EL (cell line): ENCODE measurements at places on chromosomes 6 and 20.
A peak's percentile ranks its signal among the peaks of the same experiment; 100 is the strongest.

DNA sequence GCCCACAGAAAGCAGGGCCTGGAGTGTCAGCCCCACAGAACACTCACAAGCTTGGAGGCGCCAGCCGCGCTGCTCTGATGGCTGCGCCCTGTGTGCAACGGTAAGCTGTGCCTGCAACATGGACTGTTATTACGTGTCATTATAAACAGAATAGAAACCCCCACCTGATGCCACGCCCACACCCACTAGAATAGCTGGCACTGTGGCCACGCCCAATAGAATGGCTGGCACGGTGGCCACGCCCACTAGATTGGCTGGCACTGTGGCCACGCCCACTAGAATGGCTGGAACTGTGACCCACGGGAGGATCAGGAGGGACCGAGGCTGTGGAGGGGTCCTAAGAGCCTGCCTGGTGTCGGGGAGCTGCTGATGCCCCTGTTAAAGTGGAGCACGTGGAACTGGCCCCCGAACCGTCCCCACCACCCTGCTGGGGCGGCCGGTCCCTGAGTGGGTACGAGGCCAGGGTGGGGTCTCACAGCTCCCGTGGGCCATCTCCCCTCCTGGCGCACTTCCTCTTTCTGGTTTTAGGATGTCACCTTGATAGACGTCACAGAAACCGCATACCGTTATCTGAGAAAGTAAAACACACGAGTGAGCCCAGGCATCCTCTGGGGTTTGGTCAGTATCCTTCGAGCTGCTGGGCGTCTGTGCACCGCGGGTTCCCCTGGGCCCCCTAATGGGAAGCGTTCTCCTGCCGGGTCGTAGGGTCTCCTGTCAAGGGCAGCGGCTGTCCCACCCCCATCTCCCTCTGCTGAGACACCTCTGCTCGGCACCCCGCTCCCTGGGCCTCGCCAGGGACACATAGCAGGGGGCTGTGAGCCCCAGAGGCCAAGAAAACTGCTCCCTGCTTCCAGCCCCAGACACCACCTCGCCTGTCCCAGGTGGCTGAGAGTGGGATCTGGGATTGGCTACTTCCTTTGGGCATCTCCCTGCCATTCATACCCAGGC is 25.4 kb downstream of the SLC17A9 start:
- no peak for DNase-seq

- no peak for DNase-seq
Measured at GRCh38 chr6:166004471-166004870, 163.2 kb downstream of the TBXT start.

- peak; percentile 49 for DNase-seq
Measured at GRCh38 chr6:85670573-85670972, 27.9 kb upstream of the SYNCRIP start.

GRCh38 chr6:12356983-12357972 is 67.1 kb downstream of the EDN1 start:
- no peak for DNase-seq

DNA sequence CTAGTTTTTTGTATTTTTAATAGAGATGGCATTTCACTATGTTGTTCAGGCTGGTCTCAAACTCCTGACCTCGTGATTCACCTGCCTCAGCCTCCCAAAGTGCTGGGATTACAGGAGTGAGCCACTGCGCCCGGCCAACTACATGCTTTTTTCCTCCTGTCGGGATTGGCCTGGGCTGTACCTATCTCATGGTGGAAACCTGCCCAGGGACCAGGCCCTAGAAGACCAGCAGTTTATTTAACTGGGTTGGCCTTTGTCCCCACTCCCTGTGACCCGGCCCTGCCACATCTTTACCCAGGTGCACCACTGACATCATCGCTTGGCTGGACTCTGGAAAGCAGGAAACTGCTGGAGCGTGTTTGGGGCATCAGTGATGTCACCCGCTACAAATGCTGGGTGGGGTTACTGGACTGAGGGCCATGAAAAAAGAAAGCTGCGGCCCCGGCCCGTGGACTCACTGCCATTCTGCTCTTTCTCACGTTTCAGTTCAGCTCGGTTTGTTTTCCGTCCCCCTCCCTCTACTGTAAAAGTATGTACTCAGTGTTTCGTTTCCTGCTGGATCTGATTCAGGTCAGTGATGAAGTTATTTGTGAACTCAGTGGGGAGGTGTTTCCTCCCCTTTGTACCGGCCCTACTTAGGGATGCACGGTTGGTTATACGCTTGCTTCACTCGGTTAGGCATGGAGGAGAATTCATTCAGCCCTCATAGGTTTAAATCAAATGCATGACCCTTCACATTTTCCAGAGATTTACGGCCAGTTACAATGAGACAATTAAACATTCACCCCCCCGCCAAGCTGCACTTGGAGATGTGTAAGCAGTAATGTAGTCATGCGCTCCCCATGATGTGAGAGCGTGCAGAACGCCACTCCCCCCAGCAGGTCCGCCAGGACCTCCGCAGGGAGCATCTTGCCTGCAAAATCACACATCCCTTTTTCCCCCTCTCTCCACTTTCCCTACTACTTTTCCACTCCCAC is 179.3 kb downstream of the MTHFD1L start:
- peak; percentile 89 for DNase-seq

- DNase-seq: peak; percentile 96
Measured at GRCh38 chr6:108689272-108690161, 128.8 kb downstream of the FOXO3 start.

GRCh38 chr6:41732591-41733359 is 2.6 kb downstream of the TFEB start:
- no peak for DNase-seq

GRCh38 chr6:133392015-133392414 is 150.9 kb downstream of the EYA4 start:
- no peak for DNase-seq

GRCh38 chr6:123316733-123317323 is 319.9 kb downstream of the TRDN start:
- DNase-seq: peak; percentile 1

GRCh38 chr20:57666106-57666833 is 43.5 kb downstream of the PMEPA1 start:
- no peak for DNase-seq

DNA sequence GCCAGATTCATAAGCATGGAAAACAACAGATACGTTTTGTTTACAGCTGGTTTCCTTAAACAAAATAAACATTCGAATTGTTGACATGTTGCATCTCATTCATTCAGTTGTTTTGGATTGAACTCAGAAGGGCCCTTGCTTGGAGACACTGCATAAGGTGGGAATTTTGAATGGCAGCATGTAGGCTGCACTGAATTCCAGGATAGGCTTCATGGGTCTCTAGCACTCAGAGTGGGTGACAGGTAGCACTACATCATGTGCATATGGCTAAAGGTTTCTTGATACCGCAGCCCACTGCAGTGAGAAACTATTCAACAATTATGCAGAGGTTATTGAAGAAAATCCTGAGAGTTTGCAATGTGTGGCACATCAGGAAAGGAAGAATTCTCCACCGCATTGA is 1.6 kb downstream of the BEND6 start:
- DNase-seq: no peak

DNA sequence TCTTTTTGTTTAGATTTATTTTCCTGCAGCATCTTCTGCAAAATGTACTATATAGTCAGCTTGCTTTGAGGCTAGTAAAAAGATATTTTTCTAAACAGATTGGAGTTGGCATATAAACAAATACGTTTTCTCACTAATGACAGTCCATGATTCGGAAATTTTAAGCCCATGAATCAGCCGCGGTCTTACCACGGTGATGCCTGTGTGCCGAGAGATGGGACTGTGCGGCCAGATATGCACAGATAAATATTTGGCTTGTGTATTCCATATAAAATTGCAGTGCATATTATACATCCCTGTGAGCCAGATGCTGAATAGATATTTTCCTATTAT is 3.2 kb downstream of the FOXC1 start:
- DNase-seq: peak; percentile 88

DNA sequence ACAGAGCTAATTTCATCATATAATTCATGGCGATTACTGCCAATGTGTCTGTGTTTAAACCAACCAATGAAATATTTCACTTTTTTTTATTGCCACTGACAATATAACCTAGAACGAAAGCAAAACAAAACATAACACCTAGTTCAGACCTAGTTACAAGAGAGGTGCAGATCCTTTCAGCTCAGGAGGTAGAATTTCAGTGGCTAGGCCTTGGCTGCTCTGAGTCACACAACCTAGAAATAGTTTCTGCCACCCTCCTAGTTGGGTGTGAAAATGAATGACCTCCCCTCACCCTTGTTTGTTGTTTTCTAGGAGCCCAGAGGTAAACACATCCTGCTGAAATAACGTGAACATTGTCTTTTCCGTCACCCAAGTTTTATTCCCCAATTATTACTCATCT is 356.3 kb downstream of the HTR1B start:
- DNase-seq: no peak

GRCh38 chr20:50689864-50690649 is 1.3 kb downstream of the RIPOR3 start:
- no peak for DNase-seq

DNA sequence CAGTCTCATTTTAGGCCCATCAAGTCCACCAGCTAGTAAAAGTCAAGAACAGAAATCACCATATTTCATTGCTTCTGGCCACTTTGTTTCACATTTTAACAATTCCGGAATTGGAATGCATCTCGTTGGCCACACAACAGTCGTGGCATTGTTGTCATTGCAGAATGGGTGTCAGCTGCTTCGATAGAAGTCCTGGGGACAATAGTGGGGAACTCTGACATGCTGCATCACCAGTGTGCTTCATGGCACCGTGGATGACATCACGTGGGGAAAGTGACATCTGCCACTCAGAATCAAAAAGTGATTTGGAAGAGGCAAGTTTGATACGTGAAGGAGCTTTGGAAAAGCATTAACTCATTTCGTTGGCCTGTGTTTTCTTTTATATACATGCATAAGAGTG is 43.8 kb upstream of the XRN2 start:
- DNase-seq: no peak

DNA sequence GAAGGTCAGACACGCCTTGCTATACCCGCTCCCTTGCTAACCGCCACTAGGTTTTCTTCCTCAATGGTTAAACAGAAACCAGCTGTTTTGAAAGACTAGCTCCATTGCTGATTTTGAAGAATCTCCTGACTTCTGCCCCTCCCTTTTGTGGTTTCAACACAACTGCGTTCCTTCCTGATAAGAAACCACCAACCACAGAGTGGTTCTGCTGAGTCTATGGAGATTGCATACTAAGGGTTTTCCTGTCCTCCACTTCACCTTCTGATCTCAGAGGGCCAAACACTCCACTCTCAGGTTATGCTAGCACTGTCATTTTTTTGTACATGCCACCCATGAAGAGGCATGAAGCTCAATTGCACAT is 207.9 kb downstream of the MYLK4 start:
- DNase-seq: peak; percentile 65

- DNase-seq: no peak
Measured at GRCh38 chr6:151172751-151173150, 67.0 kb upstream of the AKAP12 start.

DNA sequence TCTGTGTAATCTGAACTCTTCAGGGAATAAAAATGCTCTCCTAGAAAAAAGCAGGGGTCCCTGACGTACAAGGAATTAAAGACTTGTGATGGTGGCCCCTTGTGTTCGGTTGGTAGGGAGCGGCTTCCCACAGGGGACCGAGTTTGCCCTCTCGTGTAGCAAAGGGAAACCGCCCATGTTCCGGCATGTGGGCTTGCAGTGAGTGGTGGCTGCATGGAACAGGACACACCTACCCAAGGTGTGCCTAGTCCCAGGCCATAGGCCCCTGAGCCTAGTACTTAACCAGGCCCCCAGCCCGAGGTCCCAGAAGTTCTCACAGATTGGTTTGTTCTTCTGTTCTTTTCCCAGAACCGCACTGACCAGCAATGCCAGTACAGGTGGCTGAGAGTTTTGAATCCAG is 15.5 kb downstream of the MYBL2 start:
- no peak for DNase-seq

- no peak for DNase-seq
Measured at GRCh38 chr20:59483481-59483880, 120.9 kb upstream of the PHACTR3 start.

GRCh38 chr6:148878683-148879082 is 131.9 kb downstream of the UST start:
- no peak for DNase-seq
